Germinal center (tissue), 1 donor: ENCODE measurements at places on chromosomes 11 and 22.

GRCh38 chr11:109785714-109786113 is 307.5 kb upstream of the ZC3H12C start:
- no peak for DNase-seq

- no peak for DNase-seq
Observed at GRCh38 chr22:21719024-21719423, 16.6 kb downstream of the YPEL1 start.

- peak; percentile 31 for DNase-seq
Observed at GRCh38 chr11:118608360-118609227, 1.2 kb downstream of the PHLDB1 start.

GRCh38 chr22:47195484-47196165 is 433.2 kb downstream of the TBC1D22A start:
- DNase-seq, result no peak

- DNase-seq, result peak; percentile 69
Observed at GRCh38 chr22:37804881-37805809, 2.6 kb upstream of the GCAT start.

- DNase-seq, result no peak
Observed at GRCh38 chr11:61553373-61554171, 27.3 kb downstream of the SYT7 start.

DNA sequence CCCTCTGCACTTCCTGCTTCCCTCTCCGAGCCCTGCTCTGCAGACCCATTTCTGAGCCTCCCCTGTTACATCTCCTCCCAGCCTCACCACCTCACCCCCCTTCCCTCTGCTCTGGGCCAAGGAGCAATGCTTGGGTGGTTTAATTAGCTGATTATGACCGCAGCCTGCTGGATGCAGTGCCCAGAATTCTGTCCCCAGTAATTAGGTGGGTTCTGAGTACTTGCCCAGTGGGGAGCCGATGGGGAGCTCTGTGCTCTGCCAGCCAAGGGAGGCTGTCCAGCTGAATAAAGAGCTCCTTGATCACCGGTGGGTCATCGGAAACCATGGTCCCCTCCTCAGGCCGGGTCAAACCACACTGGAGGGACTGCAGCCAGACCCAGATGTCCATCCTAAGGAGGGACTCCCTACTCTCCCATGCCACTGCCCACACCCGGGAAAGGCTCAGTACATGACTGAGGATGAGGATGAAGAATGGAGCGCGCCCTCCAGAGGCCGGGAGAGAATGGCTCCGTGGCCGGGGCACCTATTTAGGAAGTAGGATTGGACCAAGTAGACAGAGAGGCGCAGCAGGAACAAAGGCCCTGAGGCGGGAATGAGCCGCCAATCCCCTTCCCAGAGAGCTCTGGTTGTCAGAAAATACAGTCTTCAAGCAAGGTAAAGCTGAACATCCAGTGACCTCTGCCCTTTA is 9.1 kb downstream of the ARRB1 start:
- DNase-seq, result no peak

DNA sequence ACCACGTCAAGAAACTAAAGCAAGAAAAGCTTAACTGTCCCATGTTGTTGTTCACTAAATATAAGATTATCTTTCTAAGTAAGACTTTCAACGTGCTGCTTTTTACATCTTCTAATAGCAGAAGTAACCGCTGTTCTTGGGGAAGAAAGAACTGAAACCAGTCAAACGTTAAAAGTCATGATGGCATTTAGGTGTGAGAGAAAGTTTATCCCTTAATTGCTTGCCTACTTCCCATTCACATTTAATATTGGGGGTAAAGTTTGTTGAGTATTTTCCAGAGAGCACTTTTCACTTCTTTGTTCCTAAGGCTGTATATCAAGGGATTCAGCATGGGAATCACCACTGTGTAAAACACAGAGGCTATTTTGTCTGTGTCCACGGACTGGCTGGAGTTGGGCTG is 970 bp downstream of the OR5B21 start:
- no peak for DNase-seq

GRCh38 chr11:19088791-19089190 is 28.2 kb upstream of the ZDHHC13 start:
- no peak for DNase-seq

DNA sequence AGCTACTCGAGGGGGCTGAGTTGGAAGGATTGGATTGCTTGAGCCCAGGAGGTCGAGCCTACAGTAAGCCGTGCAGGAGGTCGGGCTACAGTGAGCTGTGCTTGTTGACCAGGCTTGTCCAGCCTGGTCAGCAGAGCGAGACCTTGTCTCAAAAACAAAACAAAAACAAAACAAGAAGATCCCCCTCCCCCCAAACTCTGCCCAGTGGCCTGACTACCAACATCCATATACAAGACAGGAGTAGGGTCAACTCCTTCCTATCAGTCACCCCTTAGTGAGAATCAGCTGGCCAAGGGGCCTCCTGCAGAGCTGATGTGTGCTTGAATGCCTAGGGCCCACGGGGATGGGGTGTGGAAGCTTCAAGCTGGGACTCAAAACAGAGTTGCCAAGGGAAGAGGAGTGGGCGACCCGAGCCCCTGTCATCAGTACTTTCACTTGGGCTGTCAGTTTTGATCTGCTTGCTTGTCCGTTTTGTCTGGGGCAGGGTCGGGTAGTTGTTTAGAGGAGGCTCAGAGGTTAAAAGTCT is 942 bp upstream of the TSPAN18 start:
- no peak for DNase-seq

- no peak for DNase-seq
Observed at GRCh38 chr11:95520369-95521132, 269.0 kb downstream of the FAM76B start.

GRCh38 chr11:25576320-25576719 is 755.6 kb upstream of the ANO3 start:
- DNase-seq, result no peak

DNA sequence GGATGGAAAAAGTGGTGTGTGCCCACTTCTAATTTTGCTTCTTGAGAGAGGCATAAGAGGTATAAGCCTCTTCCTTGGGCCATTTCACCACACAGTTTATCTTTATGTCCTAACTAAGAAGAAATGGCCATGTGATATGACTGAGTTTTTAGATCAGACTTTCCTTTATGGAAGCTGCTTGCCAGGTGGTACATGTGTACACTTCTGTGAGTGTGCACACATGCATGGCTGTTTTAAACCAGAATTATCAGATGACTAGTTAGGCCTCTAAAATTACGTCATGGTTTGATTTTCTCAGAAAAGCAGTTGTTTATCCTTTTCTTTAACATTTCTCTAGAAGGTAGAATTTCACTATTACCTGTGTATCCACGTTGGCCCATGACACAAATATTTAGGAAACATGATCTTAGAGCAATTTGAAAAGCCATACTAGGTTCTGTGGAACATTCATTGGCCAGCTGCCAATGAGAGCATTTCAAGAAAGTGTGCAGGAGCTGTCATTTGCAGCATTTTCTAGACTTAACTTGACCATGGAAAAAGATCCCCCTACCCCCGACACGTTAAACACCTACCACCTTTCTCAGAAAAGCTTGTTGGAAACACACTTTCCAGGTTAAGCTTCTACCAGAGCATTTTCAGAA is 109.2 kb upstream of the GAL start:
- no peak for DNase-seq

- DNase-seq, result no peak
Observed at GRCh38 chr11:121933694-121934093, 182.3 kb downstream of the BLID start.

DNA sequence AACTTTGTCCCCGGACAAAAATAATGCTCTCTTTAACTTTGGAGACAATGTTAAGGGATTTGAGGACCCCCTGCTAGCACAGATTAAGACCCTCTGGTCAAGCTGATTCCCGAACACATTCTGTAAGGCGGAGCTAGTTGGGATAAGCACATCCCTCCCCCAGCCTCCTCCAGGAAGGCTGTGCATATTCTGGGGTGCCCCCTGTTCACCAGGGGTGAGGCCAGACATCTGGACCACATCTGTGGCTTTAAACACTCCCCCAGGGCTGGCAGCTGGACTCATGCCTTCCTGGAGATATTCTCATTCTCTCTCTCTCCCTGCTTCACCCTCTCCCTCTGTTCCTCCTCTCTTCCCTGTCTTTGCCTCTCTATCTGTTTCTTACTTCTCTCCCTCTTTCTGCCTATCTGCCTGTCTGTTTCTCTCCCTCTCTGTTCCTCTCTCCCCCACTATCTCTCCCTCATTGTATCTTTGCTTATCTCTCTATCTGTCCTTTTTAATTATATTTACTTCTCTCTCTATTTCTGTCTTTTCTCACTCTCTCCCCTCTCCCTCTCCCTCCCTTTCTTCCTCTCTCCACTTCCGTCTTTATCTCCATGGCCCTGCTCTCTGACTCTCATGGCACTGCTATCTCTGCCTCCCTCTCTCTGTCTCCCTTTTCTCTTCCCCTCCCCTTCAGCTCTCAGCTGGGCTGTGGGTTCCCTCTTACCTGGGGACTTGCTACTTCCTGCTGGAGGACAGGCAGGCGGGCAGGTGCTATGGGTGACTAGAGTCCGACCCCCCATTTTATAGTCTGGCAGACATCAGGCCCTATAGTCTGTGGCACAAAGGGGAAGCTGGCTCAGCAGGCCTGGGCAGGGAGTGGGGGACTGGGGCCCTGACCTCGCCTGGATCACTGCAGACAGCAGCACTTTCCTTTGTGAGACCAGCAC is at the start of gene CRYBB1:
TSS of gene CRYBB1 (minus strand) at position 757 of the 929 bp plus-strand sequence. CDS start 1,708 bp downstream, outside the sequence.
- peak; percentile 27 for DNase-seq

- no peak for DNase-seq
Observed at GRCh38 chr11:74341921-74342320, 30.5 kb upstream of the P4HA3 start.

DNA sequence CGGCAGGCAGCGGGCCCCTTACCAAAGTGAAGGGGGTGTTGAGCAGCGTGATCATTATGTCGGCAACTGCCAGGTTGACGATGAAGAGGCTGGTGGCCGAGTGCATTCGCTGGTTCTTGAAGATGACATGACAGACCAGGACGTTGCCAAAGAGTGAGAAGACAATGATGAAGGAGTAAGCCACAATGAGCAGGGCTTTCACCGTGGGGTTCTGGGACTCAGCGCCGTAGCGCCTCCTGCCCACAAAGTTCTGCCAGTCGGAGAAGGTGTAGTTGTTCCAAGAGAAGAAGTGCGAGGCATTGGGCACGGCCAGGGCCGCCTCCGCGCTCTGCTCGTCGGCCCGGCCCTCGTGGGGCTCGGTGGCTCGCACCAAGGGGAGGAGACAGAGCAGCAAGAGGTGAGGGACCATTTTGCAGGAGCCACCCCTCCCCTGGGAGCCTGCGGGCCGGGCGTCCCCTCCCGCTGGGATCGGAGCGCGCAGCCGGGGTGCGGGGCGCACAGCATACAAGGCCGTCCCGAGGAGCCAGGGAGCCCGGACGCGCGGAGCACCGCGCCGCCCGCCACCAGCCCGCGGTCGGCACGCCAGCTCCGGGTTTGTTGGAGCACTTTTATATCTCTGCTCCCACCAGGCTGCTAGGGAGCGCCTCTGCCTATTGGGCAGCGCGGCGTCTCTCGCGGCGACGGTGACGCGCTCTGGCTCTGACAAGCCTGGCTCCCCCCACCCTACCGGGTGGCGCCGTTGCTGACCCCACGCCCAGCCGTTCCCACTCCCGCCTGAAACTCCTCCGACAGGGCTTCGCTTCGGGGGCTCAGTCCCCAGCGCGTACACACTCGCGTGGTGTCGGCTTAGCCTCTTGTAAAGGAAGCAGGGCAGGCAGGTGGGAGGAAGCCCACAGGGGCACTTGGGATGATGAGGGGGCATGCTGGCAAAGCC is at the start of gene GPR83:
TSS of gene GPR83 (minus strand) at position 581 of the 934 bp plus-strand sequence. CDS start at position 409, 172 bp downstream.
- no peak for DNase-seq

- DNase-seq, result no peak
Observed at GRCh38 chr11:130050257-130050656, 19.4 kb upstream of the APLP2 start.

DNA sequence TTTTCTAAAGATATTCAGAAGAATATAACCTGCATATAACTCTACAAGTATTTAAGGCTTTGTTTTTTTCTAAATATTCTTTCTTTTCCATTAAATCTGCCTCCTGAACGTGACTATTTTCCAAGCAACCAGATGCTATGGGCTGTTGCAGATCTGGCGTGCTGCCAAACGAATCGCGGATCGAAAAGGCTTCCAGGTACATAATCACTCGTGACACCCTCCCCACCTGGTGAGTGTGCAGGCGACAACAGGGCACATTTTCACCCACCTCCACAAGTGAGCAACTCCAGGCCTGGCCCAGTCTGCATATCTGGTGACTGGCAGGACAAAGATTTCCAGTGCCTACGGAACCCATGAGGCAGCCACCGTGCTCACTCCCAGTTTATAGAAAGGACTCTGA is 660.1 kb downstream of the OPCML start:
- DNase-seq, result no peak

- DNase-seq, result no peak
Observed at GRCh38 chr11:122109932-122110331, 6.1 kb downstream of the BLID start.

GRCh38 chr22:25540166-25540907 is 24.1 kb upstream of the GRK3 start:
- no peak for DNase-seq

DNA sequence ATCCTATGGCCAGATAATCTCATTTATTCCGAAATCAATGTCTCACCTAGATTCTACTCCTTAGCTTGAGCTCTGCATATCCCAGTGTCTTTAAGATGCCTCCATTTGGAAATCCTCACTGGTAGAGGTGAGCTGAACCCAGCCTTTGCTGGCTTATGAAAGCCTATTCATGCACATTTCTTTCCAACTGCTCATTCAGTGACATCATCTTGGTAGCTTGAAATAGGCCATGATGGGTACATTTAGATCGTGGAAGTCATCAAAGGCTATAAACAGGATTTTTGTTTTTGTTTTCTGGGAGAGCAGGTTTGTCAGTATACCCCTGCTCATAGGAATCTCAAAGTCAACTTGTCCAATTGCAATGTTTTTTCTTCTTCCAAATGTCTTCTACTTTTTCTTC is 6.0 kb downstream of the NXPE1 start:
- no peak for DNase-seq

DNA sequence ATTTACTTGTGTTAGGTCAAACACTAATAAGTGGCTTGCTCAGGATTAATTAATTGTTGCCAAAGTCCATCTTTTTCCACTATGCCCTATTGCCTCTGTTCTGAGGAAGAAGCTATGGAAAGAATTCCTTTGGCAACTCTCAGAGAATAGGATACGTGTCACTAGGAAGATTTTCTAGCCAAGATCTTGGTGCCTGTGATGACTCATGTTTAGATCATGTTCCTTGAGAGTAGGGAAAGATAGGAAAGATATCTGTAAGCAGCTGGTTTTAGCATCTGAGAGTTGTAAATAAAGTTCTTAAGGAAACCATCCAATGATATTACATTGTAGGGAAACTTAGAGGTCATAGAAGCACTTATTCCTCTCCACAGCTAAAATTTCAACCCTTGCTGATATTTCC is 15.7 kb downstream of the SLN start:
- DNase-seq, result no peak

DNA sequence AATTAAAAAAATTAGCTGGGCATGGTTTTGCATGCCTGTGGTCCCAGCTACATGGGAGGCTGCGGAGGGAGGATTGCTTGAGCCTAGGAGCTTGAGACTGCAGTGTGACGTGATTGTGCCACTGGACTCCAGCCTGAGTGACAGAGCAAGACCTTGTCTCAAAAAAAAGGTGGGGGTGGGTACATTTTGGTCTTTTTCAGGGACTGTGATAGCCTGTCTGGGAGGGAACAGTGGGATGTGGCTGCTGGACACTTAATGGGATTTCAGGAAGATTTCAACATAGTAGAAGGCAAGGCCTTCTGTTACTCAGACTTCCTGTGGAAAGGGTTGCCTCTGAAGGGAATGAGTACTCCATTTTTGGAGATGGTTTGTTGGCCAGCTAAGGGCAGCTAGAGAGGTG is 40.6 kb downstream of the RELT start:
- DNase-seq, result no peak

GRCh38 chr22:22573047-22573889 is 14.2 kb upstream of the PRAME start:
- no peak for DNase-seq

- no peak for DNase-seq
Observed at GRCh38 chr22:37636186-37636948, 3.1 kb upstream of the SH3BP1 start.

GRCh38 chr11:104637662-104638170 is 260.5 kb downstream of the CASP12 start:
- no peak for DNase-seq
